NCI-H187 (cell line): ENCODE measurements at places on chromosomes 11 and 22.

- no peak for DNase-seq
These were observed 62.7 kb upstream of the FTH1 start for GRCh38 chr11:62030071-62030684.

DNA sequence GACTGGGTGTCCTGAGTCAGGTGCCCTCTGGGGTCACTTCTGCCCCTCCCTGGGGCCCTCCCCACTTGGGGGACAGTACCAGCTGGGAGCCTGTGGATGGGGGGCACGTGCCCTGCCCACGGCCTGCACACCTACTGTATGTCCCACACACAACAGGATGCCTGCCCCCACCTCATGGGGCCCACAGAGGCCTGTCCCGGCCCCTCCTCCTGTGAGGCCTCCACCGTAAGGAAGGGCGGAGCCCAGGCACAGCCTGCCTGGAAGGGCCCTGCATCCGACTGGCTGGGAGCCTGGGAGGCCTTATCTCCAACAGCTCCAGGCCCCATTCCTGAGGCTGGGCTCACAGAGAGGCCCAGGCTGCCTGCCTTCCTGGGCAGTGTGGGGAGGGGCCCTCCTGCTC, 47.8 kb downstream of the BRSK2 start:
- no peak for DNase-seq

- no peak for DNase-seq
These were observed 9.6 kb upstream of the RANBP1 start for GRCh38 chr22:20106205-20106848.

GRCh38 chr11:2533587-2534133, 88.9 kb downstream of the KCNQ1 start:
- DNase-seq, result no peak

DNA sequence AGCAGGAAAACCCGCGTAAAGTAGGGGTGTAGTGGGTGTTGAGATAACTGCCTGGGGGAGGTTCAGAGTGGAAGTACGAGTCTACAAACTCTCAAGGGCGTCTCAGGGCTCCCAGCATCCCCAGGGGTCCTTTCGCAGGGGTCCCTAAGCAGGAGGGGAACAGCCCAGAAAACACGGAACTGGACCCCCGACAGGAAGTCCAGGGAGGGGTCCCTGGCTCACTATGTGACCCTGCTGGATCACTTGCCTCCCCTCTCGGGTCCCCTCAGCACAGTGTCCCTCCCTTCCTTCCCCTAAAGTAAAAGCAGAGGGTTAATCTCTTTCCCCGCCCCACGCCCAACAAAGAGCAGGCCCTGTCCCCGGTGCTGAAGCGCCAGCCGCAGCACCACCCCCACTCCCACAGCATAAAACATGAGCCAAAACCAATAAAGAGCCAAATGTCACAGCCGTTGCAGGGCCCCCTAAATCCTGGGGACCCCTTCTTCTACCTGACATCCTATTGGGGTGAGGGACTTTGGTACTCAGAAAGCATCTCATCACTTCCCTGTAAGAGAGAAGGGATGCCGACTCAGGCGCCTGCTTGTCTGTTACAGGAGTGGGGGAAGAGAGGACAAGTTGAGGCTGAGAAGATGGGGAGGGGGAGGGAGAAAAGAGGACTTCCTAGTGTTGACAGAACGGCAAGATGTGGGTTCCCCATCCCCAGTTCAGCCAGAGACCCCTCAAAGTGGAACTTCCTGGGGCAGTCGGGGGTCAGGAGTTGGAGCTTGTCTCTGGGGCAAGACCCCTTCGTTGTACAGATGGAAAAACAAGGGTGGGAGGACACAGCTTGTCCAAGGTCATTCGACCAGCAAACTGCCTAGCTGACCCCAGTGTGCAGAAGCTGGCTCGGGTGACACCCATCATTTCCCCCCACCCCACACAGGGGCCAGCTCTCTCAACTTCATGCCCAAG, 1.4 kb upstream of the NEFH start:
- DNase-seq, result no peak

DNA sequence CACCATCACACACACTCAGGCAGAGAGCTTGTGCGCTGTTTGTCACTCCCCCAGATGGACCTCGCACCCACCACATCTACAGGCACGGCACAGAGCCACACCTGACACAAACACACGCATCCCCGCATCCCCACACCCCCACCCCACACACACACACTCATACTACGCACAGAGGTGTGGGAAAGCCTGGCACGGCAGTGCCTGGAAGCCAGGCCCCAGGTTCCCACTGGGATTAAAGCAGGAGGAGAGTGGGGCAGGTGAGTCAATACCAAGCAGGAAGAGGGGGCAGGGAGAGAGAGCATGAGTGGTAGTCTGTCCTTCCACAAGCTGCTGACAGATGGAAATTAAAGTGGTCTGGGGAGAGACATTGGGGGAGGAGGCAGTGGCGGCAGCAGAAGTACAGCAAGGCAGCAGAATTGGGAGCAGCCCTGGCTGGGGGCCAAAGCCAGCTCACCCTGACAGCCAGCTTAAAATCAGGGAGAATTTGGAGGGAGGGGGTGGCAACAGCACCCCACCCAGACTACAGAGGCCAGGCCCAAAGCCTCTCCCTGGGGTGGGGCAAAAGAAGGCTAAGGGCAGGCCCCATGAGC, 20.7 kb downstream of the TNKS1BP1 start:
- DNase-seq, result no peak

GRCh38 chr22:36267058-36267457, 14.1 kb downstream of the APOL1 start:
- DNase-seq, result no peak

DNA sequence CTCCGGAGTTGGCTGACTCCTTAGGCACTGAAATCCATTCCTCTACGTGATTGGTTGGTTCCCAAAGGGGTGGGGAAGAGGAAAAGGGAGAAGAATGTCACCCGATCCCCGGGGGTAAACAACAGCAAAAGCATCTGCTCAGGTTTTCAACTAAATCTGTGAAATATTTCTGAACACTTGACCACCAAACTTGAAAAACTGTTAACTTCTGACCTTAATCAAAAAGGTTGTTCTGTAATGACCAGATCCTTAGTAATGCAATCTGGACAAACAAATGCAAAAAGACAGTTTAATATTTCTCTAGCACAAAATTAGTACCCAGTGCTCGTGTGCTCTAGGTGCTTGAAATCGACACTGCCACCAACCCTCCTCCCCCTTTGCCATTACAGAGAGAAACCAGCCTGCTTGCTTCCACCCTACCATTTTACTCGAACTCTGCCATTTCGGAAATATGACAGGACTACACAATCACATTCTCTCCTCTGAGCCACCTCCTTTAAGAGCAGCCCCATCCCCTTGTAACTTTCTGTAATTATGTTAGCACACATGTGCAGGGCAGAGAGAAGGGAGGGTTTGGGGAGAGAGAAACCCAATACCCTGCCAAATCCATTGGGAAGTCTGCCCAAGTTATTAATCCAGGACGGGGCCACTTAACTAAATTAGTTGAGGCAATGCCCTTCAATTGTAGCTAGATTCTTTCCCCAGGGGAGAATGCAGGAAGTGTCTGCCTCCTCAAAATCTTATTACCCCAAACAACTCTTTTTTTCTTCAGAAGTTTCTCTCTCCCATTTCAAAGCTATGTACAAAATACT, 113.8 kb downstream of the RBFOX2 start:
- DNase-seq, result peak; percentile 53

DNA sequence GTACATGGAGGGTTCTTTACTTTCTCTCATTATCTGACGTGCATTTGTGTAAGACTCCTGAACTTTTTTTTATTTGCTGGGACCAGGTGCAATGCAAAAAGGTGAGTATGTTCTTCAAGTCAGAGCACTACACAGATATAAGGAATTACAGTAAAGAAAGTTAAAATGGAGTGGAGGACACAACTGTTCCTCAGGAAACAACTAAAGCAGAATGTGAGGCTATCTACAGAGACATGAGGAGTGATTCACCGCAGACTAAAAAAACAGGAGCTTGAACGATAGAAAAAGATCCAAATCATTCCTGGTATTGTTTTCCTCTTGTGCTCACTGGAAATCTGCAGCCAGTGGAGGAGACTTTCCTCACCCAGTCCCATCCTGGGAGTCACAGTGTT, 106.2 kb downstream of the ABTB2 start:
- no peak for DNase-seq

- DNase-seq, result no peak
These were observed 2.0 kb downstream of the CTNND1 start for GRCh38 chr11:57763568-57763967.

- DNase-seq, result peak; percentile 47
These were observed 143.5 kb upstream of the PLET1 start for GRCh38 chr11:112404112-112404511.

DNA sequence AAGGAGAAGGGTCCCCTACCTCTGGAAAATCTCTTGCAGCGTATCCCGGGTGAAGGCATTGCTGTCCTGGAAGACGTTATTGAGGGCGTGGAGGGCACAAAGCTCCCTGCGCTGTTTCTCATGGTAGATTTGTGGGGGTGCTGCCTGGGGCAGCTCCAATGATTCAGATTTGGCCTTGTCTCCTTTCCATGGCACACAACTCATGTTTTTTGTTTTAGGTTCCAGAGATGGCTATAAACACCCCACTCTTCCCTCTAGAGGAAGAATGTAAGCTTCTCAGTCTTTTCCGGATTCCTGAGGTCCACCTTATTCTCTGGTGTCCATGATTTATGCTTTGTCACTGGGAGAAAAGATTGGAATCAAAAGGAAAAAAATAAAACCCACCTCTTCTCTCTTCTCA, 959 bp downstream of the JOSD1 start:
- no peak for DNase-seq

DNA sequence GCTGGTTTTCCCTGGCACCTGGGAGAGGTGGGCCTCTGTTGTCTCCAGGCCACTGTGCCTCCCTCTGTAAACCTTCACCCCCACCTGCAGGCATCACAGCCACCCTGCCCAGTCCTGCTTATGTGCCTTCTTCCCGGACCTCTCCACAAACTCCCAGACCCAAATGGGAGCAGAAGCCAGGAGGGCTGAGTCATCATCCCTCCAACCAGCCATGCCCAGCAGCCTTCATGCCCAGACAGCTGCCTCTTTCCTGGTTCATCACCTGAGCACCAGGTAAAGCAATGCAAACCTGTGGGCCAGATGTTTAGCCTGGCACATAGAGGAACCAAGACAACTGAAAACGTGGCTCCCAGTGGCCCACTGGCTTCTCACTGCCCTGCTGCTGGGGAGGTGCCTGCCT, 2.1 kb upstream of the TMPRSS4 start:
- DNase-seq, result no peak

- no peak for DNase-seq
These were observed 221.9 kb downstream of the SBF2 start for GRCh38 chr11:10072142-10072541.

DNA sequence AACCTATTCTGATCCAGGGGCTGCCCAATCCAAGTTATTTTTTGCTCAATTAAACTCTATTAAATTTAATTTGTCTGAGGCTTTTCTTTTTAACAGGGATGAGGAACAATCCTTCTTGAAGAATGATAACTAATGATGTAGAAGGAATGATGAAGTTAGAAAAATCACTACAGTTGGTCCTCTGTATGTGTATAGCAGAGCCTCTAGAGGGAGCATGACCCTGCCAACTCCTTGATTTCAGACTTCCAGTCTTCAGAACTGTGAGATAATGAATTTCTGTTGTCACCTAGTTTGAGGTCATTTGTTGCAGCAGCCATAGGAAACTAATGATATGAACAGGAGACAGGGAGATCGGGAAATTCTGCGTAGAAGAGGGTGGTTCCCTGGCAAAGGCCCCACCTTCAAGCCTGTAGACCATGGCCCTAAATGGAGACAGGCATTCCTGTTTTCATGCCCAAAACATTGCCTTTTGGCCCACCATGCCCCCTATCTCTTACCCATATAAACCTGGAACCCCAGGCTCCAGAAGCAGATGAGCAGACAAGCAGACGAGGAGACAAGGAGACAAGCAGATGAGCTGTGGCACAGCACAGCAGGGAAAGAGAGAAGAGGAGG, 7.7 kb upstream of the QSER1 start:
- no peak for DNase-seq

DNA sequence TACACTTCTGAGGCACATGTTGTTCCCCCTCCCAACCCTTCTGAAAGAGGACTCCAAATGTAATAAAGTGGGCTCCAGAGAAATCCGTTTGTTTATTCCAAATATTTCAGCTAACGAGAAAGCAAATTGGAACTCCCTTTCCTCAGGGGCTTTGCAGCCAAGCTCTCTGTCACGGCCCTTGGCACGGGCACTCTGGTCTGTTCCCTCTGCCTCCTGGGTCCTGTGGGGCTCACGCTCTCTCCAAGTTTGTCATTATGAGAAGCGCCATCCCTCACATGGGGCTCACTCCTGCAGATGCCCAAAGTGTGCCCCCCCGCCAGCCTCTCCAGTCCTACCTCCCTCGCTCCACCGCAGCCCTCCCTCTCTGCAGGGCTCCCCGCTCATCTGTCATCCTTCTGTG, 125.4 kb upstream of the POU2AF2 start:
- DNase-seq, result no peak

GRCh38 chr22:46148336-46148735, 2.0 kb upstream of the PPARA start:
- no peak for DNase-seq

DNA sequence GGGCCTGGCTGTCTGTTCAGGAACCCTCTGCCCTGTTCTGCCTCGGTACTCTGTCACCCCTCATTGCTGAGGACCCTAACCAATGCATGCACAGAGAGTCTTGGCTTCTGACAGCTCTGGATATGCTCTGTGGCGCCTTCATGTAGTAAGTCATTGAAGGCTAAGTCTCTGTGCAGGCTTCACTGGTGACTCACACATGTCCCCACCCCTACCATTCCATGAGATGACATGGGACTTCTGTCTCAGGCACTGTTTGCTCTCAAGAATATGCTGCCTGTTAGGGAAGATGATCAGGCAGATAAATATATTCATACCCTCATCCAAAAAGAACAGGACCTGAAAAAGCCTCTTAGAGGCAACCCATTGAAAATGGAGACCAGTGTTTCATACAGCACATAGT, 43.6 kb upstream of the HORMAD2 start:
- DNase-seq, result no peak

- DNase-seq, result no peak
These were observed 231.7 kb upstream of the NARS2 start for GRCh38 chr11:78806214-78807004.

- no peak for DNase-seq
These were observed 7.3 kb upstream of the BRSK2 start for GRCh38 chr11:1382429-1382828.

DNA sequence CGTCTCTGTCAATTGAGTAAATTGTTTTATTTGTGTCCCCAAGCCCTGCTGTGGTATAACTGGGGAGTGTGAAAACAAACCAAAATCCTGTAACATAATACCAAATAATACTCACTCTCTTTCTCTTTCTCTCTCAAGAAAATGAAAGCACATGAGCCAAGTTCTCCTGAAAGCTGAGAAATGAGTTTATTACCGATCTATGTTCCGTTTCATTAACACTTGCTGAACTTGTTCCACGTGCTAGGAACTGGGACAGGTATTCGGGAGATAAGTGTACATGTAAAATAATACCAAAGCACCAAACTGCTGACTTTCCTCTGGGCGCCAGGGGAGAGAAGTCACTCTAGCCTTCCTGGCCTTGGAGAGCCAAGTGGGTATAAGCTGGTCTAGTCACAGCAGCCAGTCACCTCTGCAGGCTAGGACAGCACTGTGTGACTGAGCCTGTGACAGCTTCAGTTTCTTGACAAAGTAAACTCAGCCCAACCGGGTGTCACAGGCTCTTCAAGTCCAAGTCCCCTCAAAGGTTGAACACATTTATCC, 23.1 kb downstream of the CD6 start:
- DNase-seq, result no peak

GRCh38 chr22:42951093-42951710, 63.7 kb downstream of the PACSIN2 start:
- no peak for DNase-seq

GRCh38 chr11:114821621-114822412, 143.5 kb downstream of the NXPE2 start:
- DNase-seq, result no peak
